Frontal cortex (tissue), 4 donors: ENCODE measurements at places on chromosomes 6 and 20. TPM values are rescaled to one million over a fixed set of nuclear protein-coding genes. Genes with fewer than 3 reads are reported as not detected.

Gene MYH7B
- total RNA-seq: not detected

Gene PKIB
- 4.1 TPM for total RNA-seq

Gene FAM217A
- not detected for total RNA-seq

Gene LTB
- total RNA-seq: not detected

Gene COL9A3
- total RNA-seq: 10.2 TPM

Gene OVOL2
- 0.41 TPM for total RNA-seq

Gene LINC00237
- 0.82 TPM for total RNA-seq

- DNase-seq: no peak
Observed at GRCh38 chr6:106117579-106117978, 31.4 kb downstream of the PRDM1 start.

- DNase-seq: no peak
Observed at GRCh38 chr20:22700367-22700766, 116.0 kb upstream of the FOXA2 start.

- DNase-seq: no peak
Observed at GRCh38 chr6:114216789-114217467, 125.9 kb downstream of the HS3ST5 start.

- no peak for DNase-seq
Observed at GRCh38 chr6:117668736-117669135, 6.5 kb upstream of the NUS1 start.

DNA sequence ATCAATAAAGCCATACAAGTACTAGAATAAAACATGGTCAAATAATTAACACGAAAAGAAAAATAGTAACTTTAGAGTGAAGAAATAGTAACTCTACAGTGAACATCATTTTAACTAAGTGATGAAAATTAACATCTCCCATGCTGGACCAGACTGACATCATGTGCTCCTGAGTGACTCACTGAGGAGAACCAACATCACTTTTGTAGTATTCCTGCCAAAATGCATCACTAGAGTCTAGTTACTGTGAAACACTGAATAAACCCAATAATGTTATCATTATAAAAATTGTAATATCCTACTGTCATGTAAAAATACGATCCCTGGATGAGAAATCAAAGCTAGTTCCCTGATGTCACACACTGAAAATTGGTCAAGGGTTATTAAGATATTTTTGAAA, 361.3 kb downstream of the CD109 start:
- DNase-seq: no peak

DNA sequence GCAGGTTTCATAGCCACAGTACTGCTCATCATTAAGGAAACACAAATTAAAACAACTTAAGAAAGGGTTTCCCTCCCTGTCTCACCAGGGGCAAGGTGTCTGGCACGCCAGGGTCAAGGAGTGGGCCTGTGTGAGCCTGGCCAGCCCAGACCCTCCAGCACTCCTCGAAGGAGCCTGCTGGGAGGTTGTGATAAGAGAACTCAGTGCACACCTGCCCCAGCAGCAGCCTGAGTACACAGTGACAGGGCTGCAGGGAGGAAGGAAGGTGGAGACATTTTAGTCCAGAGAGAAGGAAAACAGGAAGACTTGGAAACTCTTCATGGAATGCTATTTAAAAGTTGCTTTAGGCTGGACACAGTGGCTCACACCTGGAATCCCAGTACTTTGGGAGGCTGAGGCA, 14.1 kb downstream of the NINL start:
- no peak for DNase-seq

GRCh38 chr20:59028812-59029211, 3.3 kb downstream of the ATP5F1E start:
- DNase-seq: no peak

DNA sequence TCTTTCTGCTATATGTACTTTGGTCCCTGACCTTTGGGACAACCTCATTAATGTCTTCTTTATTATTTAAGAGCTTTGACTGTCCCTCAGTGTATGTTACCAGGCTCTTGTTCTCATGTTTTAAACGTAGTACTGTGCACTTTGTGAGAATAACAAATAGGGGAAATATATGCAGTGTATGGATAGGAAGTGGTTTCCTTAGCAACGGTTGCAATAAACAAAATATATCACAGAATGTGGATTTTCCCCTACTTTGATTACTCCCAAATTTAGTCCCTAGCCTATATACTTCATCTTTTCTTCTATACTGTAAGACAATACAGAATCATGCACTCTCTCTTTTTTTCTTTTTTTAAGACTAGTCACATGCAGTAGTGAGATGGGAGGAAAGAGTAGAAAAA, 123.8 kb upstream of the AKIRIN2 start:
- no peak for DNase-seq

- no peak for DNase-seq
Observed at GRCh38 chr6:149316108-149316727, 1.3 kb upstream of the TAB2 start.

DNA sequence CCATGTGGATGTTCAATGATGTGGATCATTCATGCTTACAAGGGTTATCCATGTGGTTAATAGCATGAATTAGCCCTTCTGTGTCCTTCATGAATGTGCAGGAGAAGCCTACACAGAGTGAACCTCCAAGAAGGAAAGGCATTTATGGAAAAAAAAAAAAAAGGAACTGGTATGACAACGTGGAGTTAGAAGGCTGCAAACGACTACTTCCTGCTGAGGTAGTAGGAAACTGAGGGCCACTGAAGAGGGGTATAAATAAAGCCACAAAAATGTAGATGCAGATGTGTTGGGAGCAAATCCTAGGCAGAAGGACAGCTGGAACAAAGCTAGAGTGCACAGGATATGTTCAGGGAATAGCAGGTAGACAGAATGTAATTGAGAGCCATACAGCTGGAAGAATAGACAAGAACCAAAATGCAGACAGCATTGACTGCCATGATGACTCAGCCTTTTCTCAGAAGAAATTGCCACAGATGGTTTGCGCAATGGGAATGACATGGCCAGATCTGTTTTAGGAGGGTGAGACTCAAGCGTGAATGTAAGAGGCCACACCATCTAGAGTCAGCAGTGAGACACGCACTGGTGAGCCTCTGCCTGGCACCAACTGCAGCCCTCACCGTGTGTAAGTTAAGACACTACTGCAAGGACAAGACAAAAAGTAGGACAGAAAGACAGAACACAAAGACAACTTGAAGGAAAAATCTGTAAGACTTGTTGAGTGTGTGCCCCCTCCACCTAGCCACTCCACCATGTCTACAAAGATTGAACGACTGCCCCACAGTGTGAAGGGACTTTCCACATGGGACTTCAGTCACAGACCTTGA, 79.8 kb downstream of the KIF13A start:
- DNase-seq: no peak

GRCh38 chr6:103799971-103800670, 1059.6 kb downstream of the HACE1 start:
- DNase-seq: no peak

DNA sequence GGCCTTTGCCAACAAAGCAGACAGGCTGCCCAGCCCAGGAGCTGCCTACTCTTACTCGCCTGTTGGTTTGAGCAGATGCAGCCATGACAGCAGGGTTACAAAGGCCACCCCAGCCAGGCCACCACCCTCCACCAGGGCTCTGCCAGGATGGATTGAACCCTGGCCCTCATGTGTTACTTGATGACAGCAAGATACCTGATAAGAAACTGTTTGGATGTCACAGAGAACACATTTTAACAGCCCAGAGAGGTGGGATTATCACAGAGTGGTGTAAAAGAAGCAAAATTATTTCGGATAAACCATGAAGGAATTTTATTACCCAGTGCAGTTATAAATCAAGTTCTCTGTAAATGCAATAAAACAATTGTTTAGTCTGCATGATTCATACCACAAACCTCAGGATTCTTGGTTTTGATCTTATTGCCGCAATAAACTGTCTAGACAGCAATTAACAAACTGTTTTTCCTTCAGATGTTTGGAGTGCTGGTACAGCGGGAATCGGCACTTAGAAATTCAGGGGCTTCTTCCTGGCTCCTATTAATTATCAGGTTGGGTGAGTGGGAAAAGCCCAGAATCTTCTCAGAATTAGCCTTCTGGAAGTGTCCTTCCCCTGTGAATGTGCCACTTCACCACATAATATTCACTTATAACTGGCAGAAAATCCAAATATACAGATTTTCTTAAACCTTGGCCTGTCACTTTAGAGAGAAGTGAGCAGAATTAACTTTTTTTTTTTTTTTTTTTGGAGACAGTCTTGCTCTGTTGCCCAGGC, 58.0 kb upstream of the SALL4 start:
- no peak for DNase-seq

- no peak for DNase-seq
Observed at GRCh38 chr20:48776306-48776705, 51.5 kb downstream of the PREX1 start.

- no peak for DNase-seq
Observed at GRCh38 chr6:70412252-70413113, 825 bp upstream of the FAM135A start.
